ENCODE measurements at places on chromosomes 5 and 9.

DNA sequence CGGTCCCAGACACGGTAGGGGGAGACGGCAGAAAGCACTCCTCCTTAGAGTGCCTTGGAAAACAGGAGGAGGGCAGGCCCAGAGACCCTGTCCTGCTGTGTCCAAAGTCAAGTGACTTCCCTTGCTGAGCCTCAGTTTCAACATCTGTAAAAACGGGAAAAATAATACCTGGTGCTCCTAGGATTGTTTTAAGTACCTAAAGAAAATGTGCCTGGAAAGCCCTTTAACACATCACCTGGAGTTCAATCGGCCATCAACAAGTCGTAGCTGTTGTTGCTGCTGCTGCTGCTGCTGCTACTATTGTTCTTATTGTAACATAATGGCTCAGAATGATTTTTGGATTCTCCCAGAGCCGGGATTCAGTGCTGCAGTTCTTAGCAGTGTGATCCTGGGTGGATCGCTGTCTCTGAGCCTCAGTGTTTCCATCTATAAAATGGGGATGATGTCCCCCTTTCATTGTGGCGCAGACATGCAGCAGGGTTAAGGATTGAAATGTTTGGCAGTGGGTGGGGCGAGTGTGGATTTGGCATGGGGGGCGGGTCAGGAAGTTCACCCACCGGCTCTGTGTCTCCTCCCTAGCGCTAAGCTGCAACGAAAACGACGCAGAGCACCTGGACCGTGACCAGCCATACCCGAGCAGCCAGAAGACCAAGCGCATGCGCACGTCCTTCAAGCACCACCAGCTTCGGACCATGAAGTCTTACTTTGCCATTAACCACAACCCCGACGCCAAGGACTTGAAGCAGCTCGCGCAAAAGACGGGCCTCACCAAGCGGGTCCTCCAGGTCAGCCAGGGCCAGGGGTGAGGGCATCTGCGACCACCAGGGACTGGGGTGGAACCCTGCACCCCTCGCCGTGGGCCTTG, 9.2 kb downstream of the LHX2 start:
- peak; percentile 87 for DNase-seq

DNA sequence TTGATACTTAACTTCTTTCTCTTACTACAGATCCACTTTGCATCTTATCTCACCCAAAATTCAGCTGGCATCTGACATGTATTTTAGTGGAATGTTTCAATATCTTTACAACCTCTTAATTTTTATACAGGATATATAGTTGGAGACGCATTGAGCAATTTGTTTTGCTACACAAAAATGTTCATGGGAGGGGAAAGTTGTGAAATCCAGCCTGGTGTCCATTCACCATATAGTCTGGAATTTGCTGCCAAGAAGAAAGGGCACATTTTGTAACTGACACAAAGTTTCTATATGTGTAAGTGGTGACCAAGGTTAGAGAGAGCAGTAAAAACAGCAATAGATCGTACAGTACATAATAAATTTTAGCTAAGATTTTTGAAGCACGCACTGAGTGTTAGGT, 14.0 kb upstream of the CHD1 start:
- no peak for DNase-seq

- no peak for DNase-seq
Measured at GRCh38 chr5:16732356-16732755, 115.6 kb upstream of the RETREG1 start.

DNA sequence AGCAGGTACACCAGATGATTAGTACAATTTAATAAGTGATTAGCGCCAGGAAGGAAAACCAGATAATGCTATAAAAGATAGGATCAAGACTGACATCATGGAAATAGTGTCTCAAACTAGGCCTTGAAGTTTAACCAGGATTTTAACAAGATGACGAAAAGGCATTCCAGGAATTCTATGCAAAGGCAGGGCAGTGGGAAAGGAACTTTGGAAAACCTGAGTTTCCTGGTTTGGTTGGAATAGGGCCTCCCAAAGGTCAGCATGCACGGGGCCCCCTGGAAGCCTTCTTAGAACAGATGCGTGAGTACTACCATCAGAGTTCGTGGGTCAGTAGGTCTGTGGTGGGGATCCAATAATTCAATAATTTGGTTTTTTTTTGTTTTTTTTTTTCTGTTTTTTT, 935.2 kb upstream of the DMAC1 start:
- no peak for DNase-seq

- DNase-seq: peak; percentile 40
Measured at GRCh38 chr5:17218353-17219005, 1.0 kb downstream of the BASP1 start.

DNA sequence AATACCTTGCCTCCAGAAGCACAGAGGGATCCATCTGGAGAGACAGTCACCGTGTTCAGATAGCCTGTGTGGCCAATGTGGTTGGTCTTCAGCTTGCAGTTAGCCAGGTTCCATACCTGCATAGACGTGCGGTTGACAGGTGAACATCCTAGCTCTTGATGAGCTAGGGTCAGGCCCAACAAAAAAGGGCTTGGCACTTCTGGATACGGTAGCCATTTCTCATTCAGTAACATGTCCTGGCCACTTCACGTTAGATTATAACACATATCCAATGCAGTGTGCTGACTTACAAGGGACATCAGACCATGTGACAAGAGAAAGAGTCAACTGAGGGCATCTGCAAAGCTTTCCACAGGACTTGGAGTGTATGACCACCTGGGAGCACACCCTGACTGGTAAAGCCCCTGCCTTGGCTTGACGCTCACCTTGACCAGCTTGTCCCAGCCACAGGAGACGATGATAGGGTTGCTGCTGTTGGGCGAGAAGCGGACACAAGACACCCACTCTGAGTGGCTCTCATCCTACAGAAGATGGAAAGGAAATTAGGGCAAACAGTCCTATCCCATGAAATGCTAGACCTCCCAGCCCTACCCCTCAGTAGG, 4.5 kb downstream of the RACK1 start:
- DNase-seq: no peak

DNA sequence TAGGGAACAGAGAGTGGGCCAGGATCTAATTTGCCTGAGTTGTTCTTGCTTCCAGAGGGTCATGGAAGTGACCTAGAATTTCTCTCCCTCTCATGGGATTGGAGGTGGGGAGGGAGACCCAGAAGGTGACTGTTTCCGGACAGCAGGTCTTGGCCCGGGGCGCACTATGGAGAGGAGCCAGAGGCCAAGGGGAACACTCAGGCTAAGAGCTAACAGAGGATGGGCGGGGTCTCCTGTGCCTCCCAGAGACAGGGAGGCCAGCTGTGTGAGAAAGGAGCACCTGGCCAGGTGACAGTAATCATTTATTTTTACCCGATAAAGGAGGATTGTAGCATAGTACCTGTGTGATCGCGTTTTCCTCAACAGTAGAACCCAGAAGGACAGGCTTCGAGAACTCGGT, 50.9 kb upstream of the ANKH start:
- no peak for DNase-seq

DNA sequence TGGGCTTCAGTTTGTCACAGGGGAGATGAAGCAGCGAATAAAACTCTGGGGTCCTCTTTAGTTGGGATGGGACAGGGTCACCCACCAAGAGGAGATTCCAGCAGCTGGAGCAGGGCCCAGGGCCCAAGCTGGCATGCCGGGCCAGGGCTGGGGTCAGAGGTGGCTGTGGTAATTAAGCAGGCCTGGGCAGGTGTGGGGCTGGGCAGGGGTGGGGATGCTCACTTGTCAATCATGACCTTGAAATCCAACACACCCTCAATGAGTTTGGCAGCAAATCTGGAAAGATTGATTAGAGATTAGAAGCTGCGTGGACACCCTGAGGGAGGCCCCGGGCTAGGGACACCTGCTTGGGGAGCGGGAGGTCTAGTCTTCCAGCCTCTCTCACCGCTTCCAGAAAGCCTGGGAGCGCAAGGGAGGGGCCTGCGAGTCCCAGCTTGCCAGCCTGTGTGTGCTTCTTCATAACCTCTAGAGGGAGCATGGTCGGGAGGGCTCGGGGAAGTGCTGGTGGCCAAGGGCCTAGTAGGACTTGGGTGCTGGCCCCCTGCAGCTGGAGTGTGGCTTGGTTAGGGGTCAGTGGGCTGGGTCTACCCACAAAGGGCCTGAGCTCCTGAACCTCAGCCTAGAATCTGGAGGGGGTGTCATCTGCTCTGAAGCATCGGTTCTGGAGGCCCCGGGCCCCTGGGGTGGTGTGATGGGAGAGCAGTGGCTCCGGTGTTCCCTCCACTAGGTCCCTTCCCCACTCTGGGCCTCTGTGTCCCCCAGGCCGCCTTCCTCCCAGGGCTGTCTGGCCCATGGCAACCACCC, 7.6 kb downstream of the CRAT start:
- peak; percentile 76 for DNase-seq
